Activated T-helper 17 cell treated with anti-CD3 and anti-CD28 coated beads, Interleukin-2, amount 50 U/mL, for 72 hours (primary cell): ENCODE measurements at places on chromosomes 3 and 15.

- no peak for ATAC-seq
These were observed 5.5 kb downstream of the IFT80 start for GRCh38 chr3:160393346-160394008.

DNA sequence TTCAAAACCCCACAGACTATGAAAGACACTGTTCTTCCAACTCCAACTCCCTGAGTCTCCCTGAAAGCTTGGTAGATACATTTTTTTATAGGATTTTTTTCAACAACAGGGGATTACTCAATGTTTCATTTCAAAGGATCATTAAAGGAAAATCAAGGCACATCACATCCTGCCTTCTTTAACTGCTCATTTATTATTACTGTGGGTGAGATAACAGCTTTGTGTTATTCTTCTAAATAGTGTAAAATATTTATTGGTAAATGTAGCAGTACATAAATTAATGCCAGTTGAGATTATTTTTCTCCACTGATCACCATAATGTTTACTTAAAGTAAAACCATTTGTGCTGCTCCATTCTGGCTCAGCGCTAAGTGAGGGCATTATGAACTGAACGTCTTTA, 57.2 kb downstream of the AGBL1 start:
- ATAC-seq = no peak

- ATAC-seq = no peak
These were observed 714 bp downstream of the ECT2 start for GRCh38 chr3:172751175-172751704.

GRCh38 chr3:4722103-4722502, 229.0 kb downstream of the ITPR1 start:
- ATAC-seq = peak; percentile 80

DNA sequence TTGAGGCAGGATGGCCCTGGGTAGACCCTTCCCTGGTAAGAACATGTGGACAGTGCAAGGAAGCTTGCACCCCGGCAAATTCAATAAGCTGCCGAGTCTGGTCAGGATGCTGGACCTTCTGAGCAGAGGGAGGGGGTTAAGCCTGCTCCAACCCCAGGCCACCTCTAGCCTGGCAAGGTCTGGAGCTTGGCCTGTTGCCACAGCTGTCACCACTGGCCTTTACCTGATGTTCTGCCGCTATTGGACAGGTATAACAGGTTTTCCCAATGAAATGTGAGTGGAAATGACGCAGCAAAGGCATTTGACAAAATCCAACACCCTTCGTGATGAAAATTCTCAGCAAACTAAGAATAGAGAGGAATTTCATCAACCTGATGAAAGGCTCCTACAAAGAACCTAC, 699 bp upstream of the MESP1 start:
- no peak for ATAC-seq

GRCh38 chr3:171054921-171055320, 28.4 kb upstream of the SLC2A2 start:
- no peak for ATAC-seq

DNA sequence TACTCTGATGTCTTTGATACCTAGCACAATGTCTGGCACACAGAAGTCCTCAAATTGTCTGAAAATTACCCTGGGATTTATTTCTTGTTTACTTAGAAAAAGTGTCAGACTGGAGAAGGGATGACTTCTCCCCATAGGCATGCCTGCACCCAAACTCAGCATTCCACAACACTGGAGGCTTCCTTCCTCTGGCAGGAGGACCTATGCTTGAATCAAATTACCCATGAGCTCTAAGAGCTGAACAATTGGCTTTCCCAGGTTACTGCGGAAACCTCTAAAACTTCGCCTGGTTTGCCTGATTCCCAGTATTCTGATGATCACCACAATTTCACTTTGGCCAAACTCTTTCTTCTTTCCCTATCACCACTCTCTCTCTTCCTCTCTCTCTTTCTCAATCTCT, 217.4 kb downstream of the DIPK2A start:
- ATAC-seq = no peak

- no peak for ATAC-seq
These were observed 24.2 kb upstream of the GMPPB start for GRCh38 chr3:49747792-49748480.

- ATAC-seq = no peak
These were observed 24.1 kb downstream of the SHC4 start for GRCh38 chr15:48939648-48940047.

DNA sequence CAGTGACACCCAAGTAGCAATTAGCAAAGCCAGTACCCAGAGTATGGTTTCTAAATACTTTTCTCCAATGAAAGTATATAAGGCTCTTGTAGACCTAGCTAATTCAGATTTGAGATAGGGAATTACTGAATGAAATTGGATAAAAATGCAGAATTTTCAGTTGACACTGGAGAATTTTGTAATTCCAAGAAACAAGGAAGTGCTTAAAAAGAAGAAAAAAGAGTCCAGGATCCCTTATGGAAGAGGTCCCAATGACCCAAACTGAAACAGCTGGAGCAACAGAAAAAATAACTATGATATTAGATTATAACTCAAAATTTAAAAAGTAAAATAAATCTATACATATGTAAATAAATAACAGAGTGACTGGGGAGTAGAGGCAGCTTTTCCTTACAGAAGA, 335.2 kb downstream of the C3orf38 start:
- ATAC-seq = no peak

- ATAC-seq = no peak
These were observed 3.5 kb downstream of the TKT start for GRCh38 chr3:53252096-53252946.

GRCh38 chr15:35750051-35750450, 204.1 kb upstream of the DPH6 start:
- ATAC-seq = no peak

DNA sequence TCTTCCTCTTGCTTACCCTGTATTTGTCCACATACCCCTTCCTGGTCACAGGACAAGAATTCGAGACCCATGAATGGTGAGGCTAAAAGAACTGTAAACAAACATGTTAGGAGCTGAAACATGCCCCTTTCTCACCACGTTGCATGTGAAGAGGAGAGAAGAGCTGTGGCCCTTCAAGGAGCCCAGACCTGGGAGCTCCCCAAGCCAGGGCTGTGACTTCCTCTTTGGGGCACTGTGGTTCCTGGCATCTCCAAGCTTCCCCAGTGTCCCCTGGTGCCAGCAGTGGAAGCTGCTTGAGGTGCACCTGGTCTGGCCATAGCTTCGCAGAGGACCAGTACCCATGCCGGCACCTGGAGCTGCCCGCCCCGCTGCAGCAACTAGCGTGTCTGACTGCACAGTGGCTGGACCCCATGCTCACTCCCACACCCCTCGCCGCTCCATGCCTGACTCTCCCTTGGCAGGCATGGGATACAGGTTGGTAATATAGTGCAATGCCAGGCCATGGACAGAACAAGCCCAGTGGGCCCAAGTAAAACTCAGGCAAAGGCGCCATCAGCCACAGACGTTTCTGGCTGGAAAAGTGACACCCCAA, 9.9 kb downstream of the SPCS1 start:
- no peak for ATAC-seq

- ATAC-seq = peak; percentile 88
These were observed 187.7 kb upstream of the CMC1 start for GRCh38 chr3:28053759-28054158.

DNA sequence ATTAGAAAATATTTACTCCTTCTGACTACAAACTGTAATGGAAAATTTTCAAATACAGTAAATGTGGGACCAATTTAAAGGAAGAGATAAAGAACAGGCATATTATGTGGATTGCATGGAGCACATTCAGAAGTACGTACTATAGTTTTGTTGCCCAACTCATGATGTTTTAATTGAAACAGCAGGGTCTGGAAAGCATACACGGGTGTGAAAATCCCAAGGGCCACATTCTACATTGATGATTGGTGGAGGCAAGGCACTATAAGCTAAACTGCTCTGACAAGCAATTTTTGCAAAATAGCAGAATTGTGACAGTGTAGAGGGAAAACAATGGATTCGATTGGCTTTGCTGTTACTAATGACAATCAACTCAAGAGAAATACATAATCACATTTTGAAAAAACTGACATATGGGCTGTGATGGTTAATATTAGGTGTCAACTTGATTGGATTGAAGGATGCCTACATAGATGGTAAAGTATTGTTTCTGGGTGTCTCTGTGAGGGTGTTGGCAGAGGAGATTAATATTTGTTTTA, 458.6 kb downstream of the PYDC2 start:
- no peak for ATAC-seq

- ATAC-seq = no peak
These were observed 37.0 kb downstream of the FRMD5 start for GRCh38 chr15:44158111-44158510.

- no peak for ATAC-seq
These were observed 34.9 kb upstream of the CILP start for GRCh38 chr15:65246026-65246714.

DNA sequence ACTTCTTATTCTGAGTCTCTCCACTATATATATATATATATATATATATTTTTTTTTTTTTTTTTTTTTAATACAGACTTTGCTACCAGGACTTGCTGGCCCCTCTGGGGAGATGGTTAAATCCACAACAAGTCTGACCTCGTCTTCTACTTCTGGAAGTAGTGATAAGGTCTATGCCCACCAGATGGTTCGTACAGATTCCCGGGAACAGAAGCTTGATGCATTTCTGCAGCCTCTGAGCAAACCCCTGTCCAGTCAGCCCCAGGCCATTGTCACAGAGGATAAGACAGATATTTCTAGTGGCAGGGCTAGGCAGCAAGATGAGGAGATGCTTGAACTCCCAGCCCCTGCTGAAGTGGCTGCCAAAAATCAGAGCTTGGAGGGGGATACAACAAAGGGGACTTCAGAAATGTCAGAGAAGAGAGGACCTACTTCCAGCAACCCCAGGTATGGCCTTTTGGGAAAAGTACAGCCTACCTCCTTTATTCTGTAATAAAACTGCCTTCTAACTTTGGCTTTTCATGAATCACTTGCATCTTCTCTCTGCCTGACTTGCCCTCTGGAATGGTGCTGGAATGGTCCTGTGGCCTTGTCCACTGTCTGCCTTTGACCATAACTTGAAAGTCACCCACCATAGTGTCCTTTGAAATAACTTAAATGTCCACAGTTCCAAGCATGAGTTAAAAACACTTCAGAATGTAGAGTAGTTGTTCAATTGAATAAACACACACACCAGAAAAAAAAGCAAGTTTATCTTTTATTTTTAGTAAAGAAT, 32.4 kb downstream of the MLH1 start:
- no peak for ATAC-seq

DNA sequence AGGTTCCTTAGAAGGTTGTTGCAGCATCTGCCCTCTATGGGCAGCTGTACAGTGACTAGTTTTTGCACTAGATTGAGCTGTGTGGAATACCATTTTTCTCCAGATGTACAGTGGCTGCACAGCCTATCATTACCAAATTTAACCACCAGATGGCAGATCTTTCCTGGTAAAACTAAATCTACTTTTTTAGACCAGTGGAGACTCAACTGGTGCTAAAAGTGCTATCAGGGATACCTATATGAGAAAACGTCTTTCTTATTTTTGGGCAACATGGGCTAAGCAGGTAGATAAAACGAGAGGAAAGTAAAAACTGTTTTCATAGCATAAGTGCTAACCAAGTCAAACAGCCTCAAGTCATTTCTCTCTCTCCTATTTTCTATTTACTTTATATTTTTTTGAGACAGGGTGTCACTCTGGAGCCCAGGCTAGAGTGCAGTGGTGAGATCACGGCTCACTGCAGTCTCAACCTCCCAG, 21.2 kb downstream of the IGSF10 start:
- ATAC-seq = peak; percentile 39

- ATAC-seq = no peak
These were observed 57.2 kb downstream of the SH3GL3 start for GRCh38 chr15:83504365-83504764.

- ATAC-seq = no peak
These were observed 5.2 kb downstream of the HYAL2 start for GRCh38 chr3:50317300-50317699.

DNA sequence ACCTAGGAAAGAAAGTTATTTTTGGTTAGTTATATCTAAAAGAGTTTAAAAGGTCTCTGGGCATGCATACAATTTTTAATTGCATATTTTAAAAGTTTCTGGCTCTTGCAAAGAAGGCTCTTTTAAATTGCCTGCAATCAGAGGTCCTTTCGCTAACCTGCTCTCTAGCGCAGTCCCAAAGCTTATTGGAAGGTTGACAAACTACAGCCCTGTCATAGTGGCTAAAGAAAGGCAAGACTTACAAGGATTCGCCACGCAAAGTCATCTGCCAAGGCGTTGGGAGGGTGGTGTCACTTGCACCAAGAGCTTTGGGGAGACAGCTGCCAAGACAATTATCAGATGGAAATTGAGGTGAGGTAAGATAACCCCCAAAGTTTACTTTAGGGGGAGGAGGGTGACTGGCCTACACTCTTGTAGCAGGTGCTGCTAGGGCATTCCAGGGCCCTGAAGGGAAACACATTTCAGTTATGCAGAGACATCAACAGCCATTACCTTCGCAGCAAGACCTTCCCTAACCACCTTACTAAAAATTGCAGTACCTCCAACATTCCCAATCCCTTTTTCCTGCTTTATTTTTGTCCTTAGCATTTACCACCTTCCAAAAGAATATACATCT, 606.2 kb downstream of the MAGI1 start:
- no peak for ATAC-seq

GRCh38 chr15:73679964-73680363, 4.2 kb upstream of the CD276 start:
- ATAC-seq = no peak

- ATAC-seq = peak; percentile 47
These were observed 92.3 kb downstream of the SLC9A9 start for GRCh38 chr3:143755978-143756377.

GRCh38 chr3:16460273-16460672, 53.2 kb downstream of the RFTN1 start:
- ATAC-seq = no peak

DNA sequence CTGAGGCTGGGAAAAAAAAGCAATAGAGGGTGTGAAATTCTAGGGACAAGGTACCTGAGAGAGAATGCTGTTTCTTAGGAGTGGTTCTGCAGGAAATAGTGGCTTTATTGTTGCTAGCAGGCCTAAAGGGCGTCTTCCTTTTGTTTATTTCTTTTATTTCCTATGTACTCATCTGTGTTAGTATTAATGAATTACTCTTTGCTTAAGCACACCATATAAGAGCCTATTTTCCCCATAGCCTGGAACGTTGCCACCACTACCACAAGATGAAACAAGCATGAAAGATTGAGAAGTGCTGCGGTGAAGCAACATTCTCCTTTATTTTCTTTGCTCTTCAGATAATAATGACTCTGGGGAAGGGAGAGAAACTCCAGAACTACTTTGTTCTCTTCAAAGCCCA, 21.3 kb upstream of the GOLIM4 start:
- no peak for ATAC-seq

GRCh38 chr3:58585005-58585786, 8.0 kb upstream of the FAM107A start:
- ATAC-seq = peak; percentile 93

GRCh38 chr3:156368189-156368588, 186.7 kb downstream of the SSR3 start:
- ATAC-seq = no peak

DNA sequence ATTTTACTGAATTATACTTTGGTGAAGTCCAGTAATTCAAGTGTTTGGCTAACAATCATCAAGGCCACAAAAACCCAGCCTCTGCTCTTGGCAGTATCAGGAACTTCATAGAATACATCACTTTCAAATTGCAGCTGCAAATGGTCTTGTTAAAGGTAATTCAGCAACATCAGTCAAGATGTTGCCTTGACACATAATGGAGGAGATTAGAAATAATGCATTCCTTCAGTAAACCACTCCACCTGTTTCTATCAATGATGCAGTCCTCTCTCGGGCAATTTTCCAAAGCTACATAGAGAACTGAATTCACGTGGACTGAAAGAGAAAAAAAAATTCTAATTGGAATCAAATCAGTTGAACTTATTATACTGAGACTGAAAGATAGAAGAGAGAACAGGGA, 279.3 kb downstream of the VGLL3 start:
- ATAC-seq = no peak
